ENCODE measurements at places on chromosomes 2 and 18.

GRCh38 chr2:101806701-101807100, 109.2 kb downstream of the MAP4K4 start:
- DNase-seq = no peak

GRCh38 chr18:70294471-70295191, 5.8 kb downstream of the SOCS6 start:
- no peak for DNase-seq

- no peak for DNase-seq
Measured at GRCh38 chr2:221074238-221074637, 497.9 kb downstream of the EPHA4 start.

- DNase-seq = no peak
Measured at GRCh38 chr2:66242099-66242789, 192.7 kb upstream of the MEIS1 start.

DNA sequence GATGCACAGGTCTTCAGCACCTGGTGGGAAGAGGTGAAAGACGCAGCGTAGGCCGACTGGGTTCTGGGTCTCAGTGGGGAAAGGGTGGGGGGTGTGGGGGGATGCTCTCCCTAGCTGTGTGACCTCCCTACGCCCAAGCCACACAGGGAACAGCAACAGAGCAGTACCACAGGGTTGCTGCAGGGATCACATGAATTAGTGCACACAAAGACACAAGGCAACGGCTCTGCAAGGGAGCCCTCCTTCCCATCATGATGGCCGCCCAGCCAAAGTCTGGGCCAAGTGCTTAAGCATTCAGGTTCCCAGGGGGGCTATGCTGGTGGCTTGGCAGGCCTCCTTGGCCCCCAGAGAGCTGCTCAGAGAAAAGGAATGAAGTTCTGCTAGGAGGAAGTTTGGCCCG, 28.2 kb upstream of the GBX2 start:
- DNase-seq = no peak

Data from activated T-cell treated with anti-CD3 and anti-CD28 coated beads, Interleukin-2, amount 50 U/mL, for 48 hours (primary cell).